Colonic mucosa (tissue), 4 donors: ENCODE measurements at places on chromosomes 1 and 21.

- H3K27ac ChIP-seq = no peak overlapping the region
- DNase-seq = no peak
- no peaks in the 10 kb centered on the region for H3K36me3 ChIP-seq
- H3K27me3 ChIP-seq = no peaks in the 10 kb centered on the region
- H3K4me3 ChIP-seq = no peak overlapping the region
- H3K4me1 ChIP-seq = no peaks in the 10 kb centered on the region
Measured at GRCh38 chr1:47568763-47569162, 130.9 kb downstream of the FOXD2 start.

DNA sequence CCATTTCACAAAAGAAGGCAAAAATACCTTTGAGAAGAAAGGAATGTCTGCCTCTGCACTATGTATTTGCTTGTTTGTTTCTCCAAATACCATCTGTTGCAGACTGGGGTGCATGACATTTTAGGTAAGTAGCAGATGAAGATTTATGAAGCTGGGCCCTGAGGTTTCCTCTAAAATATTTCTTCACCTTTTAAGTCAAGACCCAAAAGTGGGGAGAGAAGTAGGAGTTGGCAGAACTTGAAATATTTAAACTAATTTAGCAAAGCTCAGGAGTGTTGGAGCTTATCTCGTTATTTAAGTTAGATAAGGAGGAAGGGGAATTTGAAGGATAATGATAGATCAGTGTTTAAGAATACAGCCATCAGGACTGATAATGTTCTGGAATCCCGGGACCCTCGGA, 152.9 kb downstream of the DHRS3 start:
- H3K4me1 ChIP-seq = no peaks in the 10 kb centered on the region
- DNase-seq = no peak
- H3K27me3 ChIP-seq = no peaks in the 10 kb centered on the region
- H3K36me3 ChIP-seq = no peaks in the 10 kb centered on the region
- peak overlapping the region; percentile 25 for H3K27ac ChIP-seq

- no peak overlapping the region for H3K4me3 ChIP-seq
- no peak for DNase-seq
- no peaks in the 10 kb centered on the region for H3K27me3 ChIP-seq
Measured at GRCh38 chr1:70495370-70495769, 84.3 kb downstream of the CTH start.

DNA sequence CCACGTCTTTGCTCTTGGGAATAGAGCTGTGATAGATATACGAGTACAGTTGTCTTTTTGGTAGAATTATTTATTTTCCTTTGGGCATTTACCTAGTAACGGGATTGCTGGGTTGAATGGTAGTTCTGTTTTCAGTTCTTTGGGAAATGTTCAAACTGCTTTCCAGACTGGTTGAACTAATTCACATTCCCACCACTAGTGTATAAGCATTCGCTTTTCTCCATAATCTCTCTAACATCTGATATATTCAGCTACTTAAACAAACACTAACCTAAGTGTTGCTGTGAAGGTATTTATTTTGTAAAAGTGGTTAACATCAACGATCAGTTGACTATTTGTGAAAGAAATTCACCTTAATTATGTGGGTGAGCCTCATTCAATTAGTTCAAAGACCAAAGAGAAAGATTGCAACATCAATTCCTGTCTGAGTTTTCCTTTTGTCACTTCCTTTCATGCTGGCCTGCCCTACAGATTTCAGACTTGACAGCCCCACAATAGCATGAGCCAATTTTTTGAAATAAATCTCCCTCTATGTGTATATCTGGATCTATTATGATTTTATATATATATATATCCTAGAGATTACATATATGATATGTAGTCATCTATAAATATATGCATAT, 26.7 kb upstream of the DUSP10 start:
- H3K4me1 ChIP-seq = no peaks in the 10 kb centered on the region
- H3K4me3 ChIP-seq = no peak overlapping the region
- no peak for DNase-seq
- H3K36me3 ChIP-seq = no peaks in the 10 kb centered on the region
- H3K27ac ChIP-seq = no peak overlapping the region

GRCh38 chr1:2316451-2316961, 74.8 kb downstream of the MORN1 start:
- H3K4me1 ChIP-seq = peaks cover 3% of the 10 kb centered on the region
- no peak for DNase-seq
- H3K4me3 ChIP-seq = no peak overlapping the region
- H3K36me3 ChIP-seq = no peaks in the 10 kb centered on the region

DNA sequence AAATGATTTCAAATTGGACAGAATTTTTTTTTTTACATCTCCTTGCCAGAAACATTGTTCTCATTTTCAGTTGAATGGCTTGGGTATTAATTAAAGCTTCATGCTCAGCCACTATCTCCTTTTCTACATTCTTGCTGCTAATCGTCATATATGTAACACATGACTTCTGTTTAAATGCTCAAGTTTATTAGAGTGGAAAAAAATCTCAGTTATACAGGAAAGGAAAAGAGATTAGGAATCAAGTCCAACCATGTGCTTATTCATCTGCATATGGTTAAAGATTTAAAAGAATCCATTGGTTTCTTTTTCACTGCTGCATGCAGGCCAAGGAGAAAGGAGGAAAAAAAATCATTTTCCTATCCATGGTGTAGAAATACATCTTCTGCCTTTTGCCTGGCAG, 47.3 kb upstream of the CNN3 start:
- H3K4me3 ChIP-seq = no peak overlapping the region
- DNase-seq = no peak
- H3K36me3 ChIP-seq = no peaks in the 10 kb centered on the region
- H3K27me3 ChIP-seq = no peaks in the 10 kb centered on the region
- H3K4me1 ChIP-seq = no peaks in the 10 kb centered on the region
- H3K27ac ChIP-seq = no peak overlapping the region

- no peak overlapping the region for H3K27ac ChIP-seq
- H3K27me3 ChIP-seq = no peaks in the 10 kb centered on the region
- H3K4me3 ChIP-seq = no peak overlapping the region
- DNase-seq = no peak
Measured at GRCh38 chr21:27425172-27425571, 458.3 kb upstream of the ADAMTS5 start.

GRCh38 chr1:111006556-111006955, 42.8 kb upstream of the LRIF1 start:
- H3K4me3 ChIP-seq = no peak overlapping the region
- no peaks in the 10 kb centered on the region for H3K27me3 ChIP-seq
- no peaks in the 10 kb centered on the region for H3K36me3 ChIP-seq
- H3K27ac ChIP-seq = no peak overlapping the region
- H3K4me1 ChIP-seq = no peaks in the 10 kb centered on the region

DNA sequence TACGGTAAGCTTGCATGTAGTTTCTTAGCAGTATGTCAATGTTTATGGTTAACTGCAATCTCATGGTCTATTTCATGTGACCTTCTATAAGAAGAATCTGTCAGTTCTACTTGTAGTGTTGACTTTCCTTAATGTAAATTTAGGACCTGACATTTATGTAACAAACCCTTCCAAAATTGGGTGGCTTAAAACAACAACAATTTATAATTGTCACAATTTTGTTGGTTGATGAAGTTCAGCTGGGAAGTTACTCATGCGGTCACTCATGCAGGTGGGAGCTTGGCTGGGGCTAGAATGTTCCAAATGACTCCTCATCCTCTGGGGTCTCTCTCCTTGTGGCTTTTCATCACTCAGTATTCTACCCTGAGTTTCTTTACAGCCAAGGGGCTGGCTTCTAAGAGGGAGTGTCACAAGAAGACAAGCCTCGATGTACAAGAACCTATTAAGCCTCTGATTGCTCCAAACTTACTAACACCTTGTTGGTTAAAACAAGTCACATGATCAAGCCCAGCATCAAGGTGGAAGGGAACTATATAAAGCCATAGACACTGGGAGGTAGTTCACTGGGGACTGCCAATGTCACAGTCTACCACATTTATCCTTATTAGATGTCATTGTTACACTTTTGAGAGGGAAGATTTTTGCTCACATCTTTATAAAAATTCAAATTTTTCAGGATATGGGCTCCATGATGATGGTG, 23.9 kb downstream of the CCN1 start:
- H3K36me3 ChIP-seq = no peaks in the 10 kb centered on the region
- H3K4me3 ChIP-seq = no peak overlapping the region
- H3K4me1 ChIP-seq = peaks cover 4% of the 10 kb centered on the region
- H3K27me3 ChIP-seq = no peaks in the 10 kb centered on the region

GRCh38 chr1:199619223-199619622, 408.3 kb upstream of the NR5A2 start:
- DNase-seq = no peak
- no peak overlapping the region for H3K27ac ChIP-seq
- H3K27me3 ChIP-seq = no peaks in the 10 kb centered on the region
- no peak overlapping the region for H3K4me3 ChIP-seq

GRCh38 chr1:24996983-24997893, 67.2 kb upstream of the RUNX3 start:
- no peak overlapping the region for H3K27ac ChIP-seq
- H3K4me1 ChIP-seq = no peaks in the 10 kb centered on the region
- H3K36me3 ChIP-seq = no peaks in the 10 kb centered on the region
- DNase-seq = no peak

DNA sequence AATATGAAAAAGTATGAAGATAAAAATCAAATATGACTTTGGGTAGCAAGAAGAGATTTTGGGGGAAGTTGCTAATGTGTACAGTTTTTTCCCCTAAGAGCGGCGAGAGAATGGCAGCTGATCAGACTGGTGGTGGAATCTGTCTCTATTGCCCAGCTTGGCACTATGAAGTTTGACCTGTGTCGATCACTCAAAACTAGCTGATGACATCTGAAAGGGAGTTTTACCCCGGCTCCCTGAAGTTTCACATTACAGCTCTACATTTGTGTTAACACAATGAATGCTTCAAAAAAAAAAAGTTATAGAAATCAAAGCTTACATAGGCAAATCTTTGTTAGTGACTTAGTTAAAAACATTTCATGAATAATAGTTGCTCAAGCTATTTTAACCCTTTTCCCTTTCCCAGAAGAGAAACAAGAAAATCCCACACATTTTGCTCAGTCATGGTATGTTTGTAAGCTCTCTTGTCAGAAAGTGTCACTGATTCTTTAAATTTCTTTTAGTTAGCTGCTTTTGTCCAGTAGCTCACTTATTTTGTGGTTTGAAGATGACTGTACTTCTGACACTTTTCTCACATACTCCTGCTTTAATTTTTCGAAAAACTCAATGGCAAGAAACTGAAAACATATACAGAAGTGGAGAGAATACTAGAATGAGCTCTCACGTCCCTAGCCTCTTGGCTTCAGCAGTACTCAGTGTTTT, 41.3 kb downstream of the DYRK1A start:
- no peaks in the 10 kb centered on the region for H3K36me3 ChIP-seq
- DNase-seq = no peak
- H3K4me1 ChIP-seq = peaks cover 4% of the 10 kb centered on the region
- H3K27ac ChIP-seq = no peak overlapping the region

DNA sequence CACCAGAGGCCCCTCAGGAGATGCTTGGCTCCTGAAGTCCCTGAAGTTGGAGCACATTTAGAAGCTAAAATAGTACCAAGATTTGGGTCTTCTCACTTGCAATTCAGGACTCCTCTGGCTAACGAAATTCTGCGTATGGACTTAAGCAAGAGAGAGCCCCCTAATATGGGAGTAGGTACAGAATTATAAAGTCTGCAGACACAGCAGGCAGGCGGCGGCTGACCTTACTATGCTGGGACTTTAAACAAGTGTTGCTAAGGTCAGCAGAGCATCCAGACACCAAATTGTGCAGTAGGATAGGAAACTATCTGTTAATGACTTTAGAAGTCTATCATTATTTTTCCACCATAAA, 104.5 kb upstream of the PDE4B start:
- no peaks in the 10 kb centered on the region for H3K27me3 ChIP-seq
- no peak overlapping the region for H3K27ac ChIP-seq
- H3K4me1 ChIP-seq = peaks cover 3% of the 10 kb centered on the region

- no peak overlapping the region for H3K4me3 ChIP-seq
- H3K27me3 ChIP-seq = no peaks in the 10 kb centered on the region
- no peaks in the 10 kb centered on the region for H3K4me1 ChIP-seq
- DNase-seq = no peak
- no peaks in the 10 kb centered on the region for H3K36me3 ChIP-seq
Measured at GRCh38 chr1:157566484-157567300, 14.4 kb upstream of the FCRL5 start.

DNA sequence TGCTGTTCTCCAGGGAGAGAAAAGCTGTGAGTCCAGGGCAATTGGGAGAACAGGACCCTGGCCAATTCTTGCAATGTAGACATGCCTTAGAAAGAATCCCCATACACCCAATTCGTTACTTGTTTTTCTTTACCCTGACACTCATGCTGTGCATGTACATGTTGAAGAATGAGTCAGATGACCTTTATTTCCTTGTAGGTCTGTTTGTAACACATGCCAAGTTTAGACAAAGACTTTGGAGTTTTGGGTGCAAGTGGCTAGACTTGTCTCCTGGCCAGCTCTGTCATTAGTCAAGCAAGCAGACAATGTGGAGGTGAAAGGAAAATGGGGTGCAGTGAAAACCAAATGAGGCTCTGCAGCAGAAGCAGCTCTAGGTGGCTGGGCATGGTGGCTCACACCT, 38.1 kb downstream of the GNPAT start:
- peaks cover 5% of the 10 kb centered on the region for H3K36me3 ChIP-seq
- DNase-seq = no peak
- H3K4me3 ChIP-seq = no peak overlapping the region
- no peaks in the 10 kb centered on the region for H3K27me3 ChIP-seq
- H3K4me1 ChIP-seq = no peaks in the 10 kb centered on the region

GRCh38 chr1:55188909-55189308, 26.3 kb downstream of the USP24 start:
- no peak overlapping the region for H3K27ac ChIP-seq
- no peak for DNase-seq
- no peaks in the 10 kb centered on the region for H3K4me1 ChIP-seq
- no peak overlapping the region for H3K4me3 ChIP-seq

DNA sequence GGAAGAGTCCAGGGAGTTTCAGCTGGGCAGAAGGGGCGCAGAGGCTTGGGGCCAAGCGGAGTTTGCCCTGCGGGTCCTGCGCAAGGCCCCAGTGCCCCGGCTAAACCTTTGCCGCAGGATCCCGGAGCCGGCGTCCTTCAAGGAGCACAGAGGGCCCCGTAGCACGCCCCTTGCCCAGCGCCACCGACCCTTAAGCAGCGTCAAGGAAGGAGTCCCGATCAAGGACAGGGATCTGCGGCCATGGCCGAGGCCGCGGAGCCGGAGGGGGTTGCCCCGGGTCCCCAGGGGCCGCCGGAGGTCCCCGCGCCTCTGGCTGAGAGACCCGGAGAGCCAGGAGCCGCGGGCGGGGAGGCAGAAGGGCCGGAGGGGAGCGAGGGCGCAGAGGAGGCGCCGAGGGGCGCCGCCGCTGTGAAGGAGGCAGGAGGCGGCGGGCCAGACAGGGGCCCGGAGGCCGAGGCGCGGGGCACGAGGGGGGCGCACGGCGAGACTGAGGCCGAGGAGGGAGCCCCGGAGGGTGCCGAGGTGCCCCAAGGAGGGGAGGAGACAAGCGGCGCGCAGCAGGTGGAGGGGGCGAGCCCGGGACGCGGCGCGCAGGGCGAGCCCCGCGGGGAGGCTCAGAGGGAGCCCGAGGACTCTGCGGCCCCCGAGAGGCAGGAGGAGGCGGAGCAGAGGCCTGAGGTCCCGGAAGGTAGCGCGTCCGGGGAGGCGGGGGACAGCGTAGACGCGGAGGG, 520 bp downstream of the CLIC6 start:
- no peaks in the 10 kb centered on the region for H3K4me1 ChIP-seq
- DNase-seq = no peak
- peaks cover 13% of the 10 kb centered on the region for H3K27me3 ChIP-seq
- no peak overlapping the region for H3K27ac ChIP-seq
